ENCODE measurements at places on chromosomes 3 and 15. TPM values are rescaled to one million over a fixed set of nuclear protein-coding genes. Genes with fewer than 3 reads are reported as not detected.

- no peak for DNase-seq
Measured at GRCh38 chr15:83208367-83208661, 691 bp upstream of the HDGFL3 start.

ATP1B3 gene
- total RNA-seq: 94.1 TPM

GRCh38 chr15:31106495-31107300 is 5.2 kb upstream of the TRPM1 start:
- peak; percentile 46 for DNase-seq

- no peak for DNase-seq
Measured at GRCh38 chr3:172042136-172042662, 2.8 kb downstream of the FNDC3B start.

GRCh38 chr3:110272525-110272924 is 799.1 kb upstream of the NECTIN3 start:
- DNase-seq: peak; percentile 15

- no peak for DNase-seq
Measured at GRCh38 chr15:62453375-62453774, 288.3 kb upstream of the C2CD4B start.

DNA sequence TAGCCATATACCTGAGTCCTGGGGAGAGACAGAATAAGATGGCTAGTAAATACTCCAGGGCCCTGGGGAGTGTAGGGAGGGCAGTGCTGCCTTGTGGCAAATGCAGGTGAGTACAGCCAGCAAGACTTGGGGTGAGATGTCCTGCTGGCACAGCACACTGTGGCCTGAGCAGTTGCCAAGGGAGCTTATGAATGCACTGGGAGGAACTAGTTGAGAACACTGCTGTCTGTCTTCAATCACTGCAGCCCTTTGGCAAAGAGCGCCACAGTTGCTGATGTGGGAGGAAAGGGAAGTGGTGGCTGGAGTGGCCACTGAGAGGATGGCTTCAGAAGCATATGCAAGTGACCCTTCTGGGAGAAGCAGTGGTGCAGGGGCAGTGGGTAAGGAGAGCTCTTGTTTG is 264.6 kb downstream of the RORA start:
- peak; percentile 82 for DNase-seq

- no peak for DNase-seq
Measured at GRCh38 chr15:60555291-60555690, 76.3 kb upstream of the ICE2 start.

DPPA2 gene
- total RNA-seq: not detected

EPHA3 gene
- total RNA-seq: 32.9 TPM

- DNase-seq: no peak
Measured at GRCh38 chr3:53719796-53720195, 126.4 kb downstream of the CHDH start.

GRCh38 chr3:192169332-192169915 is 557.9 kb downstream of the FGF12 start:
- no peak for DNase-seq

GRCh38 chr3:127006781-127007436 is 24.0 kb downstream of the PLXNA1 start:
- no peak for DNase-seq

GRCh38 chr15:91891788-91892345 is 38.4 kb downstream of the SLCO3A1 start:
- DNase-seq: no peak

DNA sequence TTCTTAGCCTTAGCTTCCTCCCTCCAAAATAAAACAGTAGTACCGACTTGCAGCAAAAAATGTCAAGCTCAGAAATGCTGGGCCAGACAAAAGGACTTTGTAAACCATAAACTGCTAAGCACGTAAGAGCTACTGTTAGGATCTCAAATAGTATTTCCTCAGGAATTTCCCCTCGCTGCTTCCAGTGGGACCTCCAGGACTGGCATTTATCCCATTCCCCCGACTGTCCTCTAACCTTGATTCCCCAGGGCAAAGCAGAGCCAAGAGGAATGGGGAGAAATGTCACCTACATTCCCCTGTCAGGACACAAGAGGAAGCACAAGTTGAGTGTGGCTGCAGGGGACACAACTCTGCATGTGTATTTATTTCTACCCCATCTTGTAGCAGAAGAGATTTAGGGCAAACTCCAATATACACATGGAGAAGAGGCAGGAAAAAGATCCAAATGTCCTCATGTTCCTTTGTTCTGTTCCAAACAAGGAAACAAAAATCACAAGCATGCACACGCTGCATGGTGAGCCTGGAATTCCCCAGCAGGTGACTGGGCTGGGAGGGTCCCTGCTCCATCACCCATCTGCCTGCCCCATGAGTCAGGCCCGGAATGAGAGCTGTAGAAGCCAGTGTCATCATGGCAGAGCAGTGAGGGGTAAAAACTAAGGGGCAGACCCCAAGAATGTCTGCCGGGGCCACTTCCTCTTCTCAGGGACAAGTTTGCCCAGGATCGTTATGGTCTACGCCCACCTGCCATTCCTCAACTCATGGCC is 4.2 kb downstream of the STOML1 start:
- no peak for DNase-seq

GRCh38 chr15:93801206-93801605 is 430.2 kb upstream of the MCTP2 start:
- no peak for DNase-seq

GRCh38 chr3:122784436-122784835 is 9.2 kb downstream of the HSPBAP1 start:
- DNase-seq: no peak

- no peak for DNase-seq
Measured at GRCh38 chr3:128541246-128541645, 48.2 kb upstream of the GATA2 start.

- DNase-seq: no peak
Measured at GRCh38 chr3:27976933-27977332, 254.8 kb upstream of the EOMES start.

DNA sequence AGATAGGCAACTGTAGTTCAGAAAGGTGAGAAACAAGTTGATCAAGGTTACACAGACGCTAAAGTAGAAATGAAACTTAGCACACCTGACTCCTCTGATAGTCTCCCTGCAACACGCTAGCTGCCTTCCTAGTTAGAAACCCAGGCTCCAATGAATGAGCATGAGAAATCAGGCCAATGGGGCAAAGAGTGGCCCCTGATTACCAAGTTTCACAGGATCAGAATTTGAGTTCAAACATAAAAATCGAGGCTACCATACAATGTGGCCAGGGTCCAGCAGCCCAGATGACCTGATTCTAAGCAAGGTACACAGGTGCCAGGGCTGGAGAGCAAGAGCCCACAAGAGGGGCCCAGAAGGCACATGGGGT is 7.7 kb downstream of the PLD1 start:
- no peak for DNase-seq

CCR9 gene
- total RNA-seq: not detected

THSD4 gene
- 23.0 TPM for total RNA-seq

RYR3 gene
- 0.27 TPM for total RNA-seq

DNA sequence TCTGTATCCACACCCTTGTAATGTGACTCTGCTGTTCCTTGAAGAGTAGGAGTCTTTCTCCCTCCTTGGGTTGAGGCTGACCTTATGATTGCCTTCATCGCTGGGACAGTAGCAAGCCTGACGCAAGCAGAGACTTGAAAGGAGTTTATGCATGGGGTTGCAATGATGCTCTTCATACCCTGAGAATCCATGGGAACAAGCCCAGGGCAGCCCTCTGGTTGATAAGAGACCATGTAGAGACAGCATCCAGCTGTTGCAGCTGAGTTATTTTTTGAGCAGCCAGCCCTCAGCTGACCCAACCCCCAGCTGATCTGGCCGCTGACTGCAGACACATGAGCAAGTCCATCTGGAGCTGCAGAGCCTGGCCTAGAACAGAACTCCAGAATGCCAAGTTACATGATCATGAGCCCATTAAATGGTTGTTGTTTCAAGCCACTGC is 60.6 kb upstream of the ARNT2 start:
- peak; percentile 42 for DNase-seq

GRCh38 chr15:96147267-96147666 is 183.2 kb upstream of the NR2F2 start:
- DNase-seq: no peak

LRRC2 gene
- total RNA-seq: 29.4 TPM

COL6A6 gene
- total RNA-seq: 0.24 TPM

PPP1R14D gene
- not detected for total RNA-seq

NDN gene
- total RNA-seq: 60.2 TPM

TRIM59 gene
- 3.9 TPM for total RNA-seq

DNA sequence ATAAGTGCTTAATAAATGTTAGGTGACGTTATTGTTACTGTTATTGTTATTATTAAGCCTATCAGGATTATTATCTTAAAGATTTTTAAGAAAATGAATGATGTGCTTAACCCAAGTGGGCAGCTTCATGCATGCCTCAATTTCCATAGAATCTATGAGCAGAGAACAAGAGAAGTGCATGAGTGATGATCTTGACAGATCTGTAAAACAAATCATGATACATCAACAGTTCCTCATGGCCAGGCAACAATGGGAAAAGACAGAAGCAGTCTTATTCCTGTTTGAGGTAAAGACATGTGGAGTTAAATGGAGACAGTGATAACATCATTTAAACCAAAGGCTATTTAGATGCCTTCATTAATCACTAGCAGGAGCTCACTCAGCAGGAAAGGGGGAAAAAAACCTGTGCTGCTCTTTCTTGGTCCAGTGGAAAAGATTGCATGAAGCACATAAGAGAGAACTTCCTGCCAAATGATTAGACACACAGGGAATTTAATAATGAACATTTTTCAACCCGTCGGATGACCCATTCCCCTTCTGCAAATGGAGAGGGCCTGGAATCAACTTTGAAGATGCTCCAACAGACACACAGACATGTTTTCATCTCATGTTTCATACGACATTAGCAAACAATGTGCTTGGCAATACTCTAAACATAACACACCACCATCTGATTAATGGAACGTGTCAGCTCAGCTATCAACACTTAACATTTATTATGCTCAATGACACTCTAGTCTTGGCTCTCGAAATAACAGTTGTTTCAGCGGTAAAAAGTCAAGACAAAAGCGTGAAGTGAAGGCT is 212.2 kb upstream of the LRRN1 start:
- DNase-seq: no peak

CSTA gene
- not detected for total RNA-seq

- DNase-seq: no peak
Measured at GRCh38 chr3:101117980-101118379, 124.8 kb upstream of the ABI3BP start.

- DNase-seq: no peak
Measured at GRCh38 chr3:174536319-174536718, 322.8 kb upstream of the NAALADL2 start.

GNL3 gene
- total RNA-seq: 39.2 TPM

DNA sequence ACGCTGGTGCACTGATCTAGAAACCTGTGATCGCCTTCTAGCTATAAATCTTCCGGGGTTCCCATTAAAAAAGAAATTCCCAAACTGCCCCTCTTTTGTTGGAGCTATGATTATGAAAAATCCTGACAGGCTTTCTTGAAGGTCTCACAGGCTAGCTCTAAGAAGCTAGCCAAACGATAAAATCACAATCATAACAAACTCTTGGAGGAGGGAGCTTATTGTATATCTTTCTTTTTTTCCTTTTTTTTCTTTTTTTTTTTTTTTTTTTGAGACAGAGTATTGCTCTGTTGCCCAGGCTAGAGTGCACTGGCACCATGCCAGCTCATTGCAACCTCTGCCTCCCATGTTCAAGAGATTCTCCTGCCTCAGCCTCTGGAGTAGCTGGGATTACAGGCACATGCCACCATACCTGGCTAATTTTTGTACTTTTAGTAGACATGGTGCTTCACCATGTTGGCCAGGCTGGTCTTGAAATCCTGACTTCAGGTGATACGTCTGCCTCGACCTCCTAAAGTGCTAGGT is 72.0 kb downstream of the MYO1E start:
- DNase-seq: peak; percentile 67

Data from thyroid gland (tissue), 4 donors.